Endothelial cell (in vitro differentiated cells): ENCODE measurements at places on chromosomes 5 and 9.

DNA sequence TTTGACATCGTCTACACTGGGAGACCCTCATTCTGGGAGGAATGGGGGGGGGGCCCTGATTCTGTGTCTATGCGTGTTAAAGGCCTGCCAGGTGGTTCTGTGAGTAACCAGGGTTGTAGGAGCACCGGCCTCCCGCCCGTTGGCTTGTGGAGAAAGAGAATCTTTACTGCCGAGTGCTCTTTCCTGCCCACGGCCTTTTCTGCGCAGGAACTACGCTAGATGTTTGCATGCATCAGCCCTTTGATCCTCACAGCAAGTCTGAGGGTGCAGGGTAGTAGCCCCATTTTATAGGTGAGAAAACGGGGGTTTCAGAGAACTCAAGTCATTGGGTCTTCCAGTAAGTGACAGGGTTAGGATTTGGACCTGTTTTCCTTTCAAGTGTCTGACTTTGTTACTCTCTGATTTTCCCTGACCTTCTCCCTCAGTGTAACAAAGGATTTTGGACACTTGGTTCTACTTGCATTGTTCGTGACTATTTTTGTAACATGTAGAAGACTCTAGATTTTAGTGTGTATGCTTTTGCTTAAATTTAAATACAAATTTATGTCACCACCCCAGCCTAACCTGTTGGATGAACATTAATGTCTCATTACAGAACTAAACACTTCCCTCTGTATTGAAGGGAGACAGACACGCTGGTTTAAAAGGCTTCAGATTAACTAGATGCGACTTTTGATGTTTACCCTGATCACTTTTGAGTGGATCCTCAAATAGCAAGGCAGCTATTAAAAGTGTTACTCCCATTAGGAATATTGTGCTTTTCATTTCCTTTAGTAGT is 22.0 kb downstream of the MAST4 start:
- DNase-seq: no peak

GRCh38 chr5:75335486-75335885 is 1.5 kb upstream of the HMGCR start:
- no peak for DNase-seq

- no peak for DNase-seq
Observed at GRCh38 chr5:30749971-30750370, 443.5 kb upstream of the CDH6 start.

DNA sequence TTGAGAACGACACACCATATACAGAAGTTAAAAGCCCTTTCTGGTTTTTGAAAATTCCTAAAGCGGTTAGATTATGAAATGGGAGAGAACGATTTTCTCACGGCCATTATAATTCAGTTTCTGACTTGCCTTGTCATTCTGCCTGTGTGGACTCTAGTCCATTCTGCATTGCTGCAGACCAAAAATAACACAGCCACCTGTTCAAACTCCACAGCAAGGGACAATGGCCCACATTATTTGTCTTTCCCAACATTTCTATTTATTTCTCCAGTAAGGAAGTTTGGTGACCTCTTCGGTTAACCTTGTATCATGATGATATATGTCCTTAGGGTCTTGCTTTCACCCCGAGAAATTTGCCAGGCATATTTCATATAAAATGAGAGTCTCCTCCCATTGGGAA is 497.7 kb downstream of the BRINP1 start:
- no peak for DNase-seq

- no peak for DNase-seq
Observed at GRCh38 chr5:75239681-75240080, 3.0 kb upstream of the ANKRD31 start.

- DNase-seq: no peak
Observed at GRCh38 chr5:143218517-143219170, 184.8 kb downstream of the NR3C1 start.

DNA sequence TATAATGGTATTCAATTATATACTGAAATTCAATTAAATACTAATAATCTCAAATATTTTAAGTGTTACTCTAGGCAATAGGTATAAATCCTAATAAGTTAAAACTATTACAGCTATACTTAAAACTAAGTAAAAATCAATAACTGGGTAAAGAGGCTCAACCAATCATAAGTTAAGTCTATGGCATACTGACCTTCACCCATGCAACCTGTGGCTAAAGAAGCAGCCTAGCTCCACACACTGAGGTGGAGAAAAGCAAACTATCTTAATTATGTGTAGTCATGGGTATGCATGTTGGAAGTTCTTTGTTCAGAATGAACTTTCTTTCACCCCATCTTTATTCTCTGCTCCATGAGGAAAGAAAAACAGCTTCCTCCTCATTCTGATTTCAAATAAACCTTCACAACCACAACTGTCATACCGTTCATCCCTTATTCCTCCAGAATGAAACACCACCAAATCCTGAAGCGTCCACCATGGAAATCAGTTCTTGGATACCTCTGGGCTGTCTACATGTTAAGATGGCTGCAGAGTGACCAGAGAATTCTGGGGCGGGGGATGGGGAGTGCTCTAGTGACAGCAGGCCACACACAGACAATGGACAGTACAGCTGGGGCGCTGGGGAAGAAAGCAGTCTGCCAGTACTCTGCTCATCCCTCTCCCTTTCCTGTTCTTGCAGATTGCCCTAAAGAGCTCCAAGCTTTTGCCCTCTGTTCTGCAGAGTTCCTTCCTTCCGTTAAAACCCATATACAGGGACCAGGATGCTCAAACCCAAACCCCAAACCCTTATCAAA is 62.3 kb downstream of the RIGI start:
- DNase-seq: peak; percentile 5

GRCh38 chr5:141330299-141331080 is at the start of gene PCDHGA1:
Gene PCDHGA1, plus strand, starts transcription at chr5:141330514.
- DNase-seq: peak; percentile 25

GRCh38 chr5:134459010-134459403 is 47.3 kb upstream of the CDKN2AIPNL start:
- no peak for DNase-seq

GRCh38 chr5:141272906-141273305 is 27.7 kb downstream of the PCDHB15 start:
- no peak for DNase-seq

DNA sequence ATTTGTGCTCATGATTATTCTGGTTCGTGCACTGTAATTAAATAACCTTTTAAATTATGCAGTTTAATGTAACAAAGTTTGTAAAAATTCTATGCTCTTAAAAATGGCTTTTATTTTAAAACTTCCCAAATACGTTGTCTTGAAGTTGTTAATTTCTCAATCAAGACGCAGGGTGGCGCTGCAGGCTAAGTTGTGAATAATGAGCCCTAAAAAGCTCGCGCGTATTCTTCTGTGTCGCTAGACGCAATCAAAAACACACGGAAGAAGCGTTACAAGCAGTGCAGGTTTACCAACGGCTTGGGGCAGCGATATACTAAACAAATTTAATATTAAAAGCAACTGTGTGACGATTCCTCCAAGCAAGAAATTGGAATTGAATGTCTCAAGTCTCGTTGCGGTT is at the start of gene PCDHB4:
Gene PCDHB4, plus strand, starts transcription at position 256 of the 400 bp plus-strand sequence. CDS start 181 bp downstream, outside the sequence.
- peak; percentile 45 for DNase-seq

DNA sequence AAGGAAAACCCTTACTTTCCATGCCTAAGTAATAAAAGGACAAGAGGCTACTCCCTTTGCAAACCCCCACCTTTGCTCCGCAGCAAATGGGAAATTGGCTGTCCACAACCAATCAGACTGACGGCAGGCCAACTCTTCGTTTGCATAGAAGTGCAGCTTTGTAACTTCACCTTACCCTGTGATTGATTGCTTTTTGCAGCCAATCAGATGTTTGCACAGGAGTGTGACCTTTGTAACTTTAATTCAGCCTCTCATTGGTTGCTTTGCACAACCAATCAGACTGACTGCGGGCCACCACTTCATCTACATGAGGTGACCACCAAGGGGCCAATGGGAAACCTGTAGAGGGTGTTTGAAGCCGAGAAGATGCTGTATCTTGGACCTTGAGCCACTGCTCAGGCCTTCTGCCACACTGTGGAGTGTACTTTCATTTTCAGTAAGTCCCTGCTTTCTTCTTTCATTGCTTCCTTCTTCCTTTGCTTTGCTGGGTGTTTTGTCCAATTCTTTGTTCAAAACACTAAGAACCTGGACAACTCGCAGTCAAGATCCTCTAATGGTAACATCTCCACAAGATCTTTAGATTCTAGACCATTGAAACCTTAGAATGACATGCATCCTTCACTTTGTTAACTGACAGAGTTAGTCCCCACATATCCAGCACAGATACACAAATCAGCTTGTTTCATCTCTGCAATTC is 51.3 kb upstream of the FREM1 start:
- DNase-seq: no peak

DNA sequence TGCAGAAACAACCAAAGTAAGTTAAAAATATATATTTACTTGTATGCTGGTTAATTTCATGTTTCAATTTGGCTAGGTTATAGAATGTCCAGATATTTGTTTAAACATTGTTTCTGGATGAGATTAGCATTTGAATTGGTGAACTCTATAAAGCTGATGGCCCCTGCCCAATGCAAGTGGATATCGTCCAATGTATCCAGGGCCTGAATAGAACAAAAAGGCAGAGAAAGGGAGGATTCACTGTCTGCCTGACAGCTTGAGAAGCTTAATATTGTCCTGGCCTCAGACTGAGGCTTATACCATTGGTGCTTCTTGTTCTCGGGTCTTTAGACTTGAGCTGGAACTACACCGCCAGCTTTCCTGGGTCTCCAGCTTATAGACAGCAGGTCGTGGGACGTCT is 446.7 kb upstream of the ACTBL2 start:
- no peak for DNase-seq

DNA sequence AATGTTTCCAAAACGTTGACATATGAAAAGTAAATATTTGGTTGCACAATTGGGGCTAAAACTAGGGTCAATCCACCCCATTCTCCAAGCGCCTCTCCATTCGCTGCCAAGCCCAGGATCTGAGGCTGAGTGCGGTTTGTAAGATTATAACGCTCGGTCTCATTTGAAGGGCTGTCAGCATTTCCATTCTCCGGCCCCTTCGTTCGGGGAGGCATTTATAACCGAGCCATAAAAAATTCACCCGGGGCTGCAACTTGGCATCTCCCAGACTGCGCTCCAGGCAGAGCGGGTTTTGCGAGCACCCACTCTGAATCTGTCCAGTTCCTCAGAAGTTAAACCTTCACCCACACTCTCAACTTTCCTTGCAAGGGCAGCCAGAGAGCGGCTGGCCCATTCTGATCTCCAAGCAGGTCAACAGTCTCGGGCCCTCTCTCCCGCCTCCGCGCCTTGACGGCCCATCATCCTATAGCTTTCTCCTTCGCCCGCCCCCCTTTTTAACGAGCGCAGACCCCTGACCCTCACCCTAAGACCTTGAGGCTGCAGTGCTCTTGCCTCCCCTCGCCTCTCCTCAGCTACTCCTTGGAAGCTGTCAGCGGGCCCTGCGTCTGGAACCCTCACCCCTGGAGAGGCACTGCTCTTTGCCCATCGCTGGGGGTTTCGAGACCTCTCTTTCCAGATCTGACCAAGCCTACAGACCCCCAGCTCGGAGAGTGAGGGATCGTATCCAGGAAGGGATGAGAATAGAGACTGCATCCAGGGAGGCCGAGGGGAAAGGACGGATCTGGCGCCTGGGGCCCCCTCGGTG is 1.1 kb downstream of the SLIT3 start:
- DNase-seq: no peak

DNA sequence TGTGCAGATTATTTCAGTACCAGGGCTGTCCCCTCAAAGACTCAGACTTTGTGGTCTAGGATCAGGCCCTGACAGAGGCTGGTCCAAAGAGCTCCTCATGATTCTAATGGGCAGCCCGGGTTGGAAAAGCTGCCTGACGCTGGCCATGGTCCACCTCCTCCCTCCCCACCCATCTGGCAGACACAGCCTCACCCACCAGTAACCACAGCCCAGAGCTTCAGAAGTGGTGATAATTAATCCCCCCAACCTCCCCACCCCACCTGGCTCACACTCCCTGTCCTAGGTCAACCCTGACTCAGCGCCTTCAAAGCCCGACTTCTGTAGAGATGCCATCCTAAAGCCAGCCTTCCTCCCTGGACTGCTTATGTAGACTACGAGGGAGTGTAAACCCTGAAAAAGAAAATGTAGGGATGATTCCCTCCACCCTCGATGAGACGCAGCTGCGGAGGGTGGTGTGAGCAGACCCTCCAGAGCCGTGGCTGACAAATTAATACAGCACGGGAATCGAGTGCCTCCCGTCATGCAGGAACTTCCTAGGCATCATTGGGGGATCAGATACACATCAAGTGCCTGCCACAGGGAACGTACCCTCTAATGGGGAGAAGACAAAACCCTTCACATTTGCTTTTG is 7.0 kb downstream of the UBE2QL1 start:
- DNase-seq: no peak

DNA sequence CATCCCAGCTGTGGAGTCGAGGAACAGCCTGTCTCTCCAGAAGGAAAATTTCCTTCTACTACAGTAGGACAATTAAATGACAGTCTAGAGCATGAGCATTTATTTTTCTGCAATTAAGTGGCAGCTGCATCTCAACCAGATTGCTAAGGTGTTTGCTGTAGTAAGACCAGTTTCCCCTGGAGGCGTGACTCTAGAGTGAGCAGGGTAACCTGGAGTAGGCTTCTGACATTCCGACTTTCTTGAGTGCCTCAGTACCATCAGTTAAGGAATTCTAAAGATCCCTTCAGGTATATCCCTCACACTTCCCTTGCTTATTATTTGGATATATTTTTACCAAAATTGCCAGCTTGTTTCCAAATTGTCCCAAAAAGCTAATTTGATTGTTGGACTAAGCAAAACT is 59.2 kb upstream of the IRX2 start:
- DNase-seq: no peak

GRCh38 chr9:22008384-22008716 is 755 bp downstream of the CDKN2B start:
- no peak for DNase-seq

- DNase-seq: no peak
Observed at GRCh38 chr9:35793461-35793860, 2.1 kb downstream of the NPR2 start.
